ENCODE measurements at places on chromosomes 5 and 9. TPM values are rescaled to one million over a fixed set of nuclear protein-coding genes. Genes with fewer than 3 reads are reported as not detected.

LCN6 gene
- total RNA-seq = 18.9 TPM

TAF1L gene
- 0.03 TPM for total RNA-seq

RFX3 gene
- 10.5 TPM for total RNA-seq

DBH gene
- 0.23 TPM for total RNA-seq

ZFP37 gene
- total RNA-seq = 1.8 TPM

ZNF608 gene
- total RNA-seq = 24.0 TPM

RMRP gene
- total RNA-seq = 27,465 TPM

FCHO2 gene
- total RNA-seq = 57.9 TPM

GRXCR2 gene
- not detected for total RNA-seq

ARHGEF37 gene
- total RNA-seq = 7.3 TPM

IFNA21 gene
- total RNA-seq = not detected

PCDHGA1 gene
- 0.38 TPM for total RNA-seq

FBP2 gene
- not detected for total RNA-seq

OLFML2A gene
- 10.5 TPM for total RNA-seq

IRX2 gene
- 60.6 TPM for total RNA-seq

ENTPD8 gene
- total RNA-seq = 0.15 TPM

FOXI1 gene
- not detected for total RNA-seq

MYMK gene
- total RNA-seq = not detected
